ENCODE measurements at places on chromosomes 12 and 14.

DNA sequence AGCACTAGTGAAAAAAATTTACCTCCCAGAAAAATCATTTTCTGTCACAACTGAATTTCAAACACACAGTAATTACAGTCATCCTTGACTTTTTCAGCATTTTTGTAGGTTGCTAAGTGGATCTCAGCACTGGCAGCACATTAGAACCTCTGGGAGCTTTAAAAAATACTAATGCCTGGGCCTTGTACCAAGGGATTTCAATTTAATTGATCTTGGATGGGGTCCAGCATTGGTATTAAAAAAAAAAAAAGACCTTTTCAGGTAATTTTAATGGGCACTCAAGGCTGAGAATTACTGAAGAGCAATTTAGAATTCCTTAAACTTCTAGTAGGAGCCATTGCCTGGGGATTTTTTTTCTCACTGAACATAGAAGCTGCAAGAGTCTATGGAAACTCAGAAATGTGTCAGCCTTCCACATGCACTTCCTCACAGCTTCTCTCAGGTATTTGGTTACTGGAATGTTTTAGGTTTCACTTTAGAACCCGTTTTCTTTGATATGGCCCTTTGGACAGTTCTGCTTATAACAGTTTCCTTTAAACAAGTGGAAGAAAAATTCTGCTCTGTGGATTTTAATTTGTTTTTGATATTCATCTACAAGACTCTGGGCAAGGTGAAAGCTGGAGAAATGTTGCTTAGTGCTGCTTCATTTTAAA lies 88.5 kb upstream of the DACT1 start:
- no peak for DNase-seq

DNA sequence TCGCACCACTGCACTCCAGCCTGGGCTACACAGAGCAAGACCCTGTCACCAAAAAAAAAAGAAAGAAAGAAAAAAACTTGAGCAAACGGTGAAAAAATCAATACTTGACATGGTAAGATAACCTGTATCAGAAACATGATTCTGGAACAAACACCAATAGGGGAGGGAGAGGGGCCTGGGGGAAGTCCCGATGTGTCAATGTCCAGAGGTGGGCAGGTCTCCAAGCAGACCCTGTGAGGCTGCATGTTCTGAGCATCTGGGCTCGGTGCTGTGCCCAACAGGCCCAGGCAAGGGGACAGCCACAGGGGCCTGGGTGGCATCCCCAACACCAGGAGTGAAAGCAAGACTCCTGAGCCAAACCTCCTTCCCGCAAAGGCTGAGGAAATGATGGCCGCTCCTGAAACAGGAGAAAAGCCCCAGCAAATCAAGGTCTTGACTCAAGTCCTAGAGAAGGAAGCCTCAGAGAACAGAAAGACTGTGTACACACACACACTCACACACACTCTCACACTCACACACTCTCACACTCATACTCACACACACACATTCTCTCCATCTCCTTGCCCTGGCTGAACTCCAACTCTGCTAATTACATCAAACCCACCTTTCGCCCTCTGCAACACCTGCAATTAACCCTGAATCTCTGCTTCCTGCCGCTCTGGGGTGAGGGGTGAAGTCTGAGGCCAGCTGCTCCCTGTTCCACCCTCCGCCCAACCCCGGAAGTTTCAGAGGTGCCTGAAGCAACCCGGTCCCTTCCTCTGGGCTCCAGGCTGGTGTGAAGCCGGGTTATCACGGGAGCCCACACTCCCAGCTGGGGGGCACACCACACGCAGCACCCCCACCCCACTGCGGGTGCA lies 20.4 kb downstream of the CCDC88C start:
- DNase-seq = no peak

GRCh38 chr14:92317511-92317910 lies 5.5 kb upstream of the SLC24A4 start:
- no peak for DNase-seq

GRCh38 chr14:75295061-75295461 lies 16.4 kb downstream of the FOS start:
- no peak for DNase-seq

DNA sequence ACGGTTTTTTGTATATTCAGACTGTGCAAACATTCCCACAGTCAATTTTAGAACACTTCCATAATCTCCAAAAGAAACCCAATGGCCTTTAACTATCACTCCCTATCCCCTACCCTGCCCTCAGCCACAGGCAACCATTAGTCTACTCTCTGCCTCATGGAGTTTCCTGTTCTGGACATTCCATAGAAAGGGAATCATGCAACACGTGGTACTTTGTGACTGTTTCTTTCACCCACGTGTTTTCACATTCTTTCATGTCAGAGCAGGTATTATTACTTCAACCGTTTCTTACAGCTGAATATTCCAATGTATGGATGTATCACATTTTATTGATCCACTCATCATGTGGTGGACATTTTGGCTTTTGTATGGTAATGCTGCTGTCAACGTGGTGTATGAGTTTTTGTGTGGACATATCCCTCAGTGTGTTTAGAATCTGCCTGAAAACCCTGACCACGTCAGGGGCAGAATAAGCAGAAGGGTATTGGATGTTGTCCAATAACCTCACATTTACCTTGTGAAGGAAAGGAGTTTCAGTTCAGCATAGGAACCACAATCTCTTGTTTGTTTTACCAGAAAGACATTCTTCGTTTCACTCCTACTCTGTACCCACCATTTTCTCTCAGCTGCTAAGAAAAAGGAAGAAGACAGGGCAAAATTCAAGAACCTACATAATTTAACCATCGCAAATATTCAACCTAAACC lies 107.5 kb upstream of the DYRK2 start:
- DNase-seq = no peak

Data from H54 (cell line).